ENCODE measurements at places on chromosomes 11 and 22. TPM values are rescaled to one million over a fixed set of nuclear protein-coding genes. Genes with fewer than 3 reads are reported as not detected.
A peak's percentile ranks its signal among the peaks of the same experiment; 100 is the strongest.

DNA sequence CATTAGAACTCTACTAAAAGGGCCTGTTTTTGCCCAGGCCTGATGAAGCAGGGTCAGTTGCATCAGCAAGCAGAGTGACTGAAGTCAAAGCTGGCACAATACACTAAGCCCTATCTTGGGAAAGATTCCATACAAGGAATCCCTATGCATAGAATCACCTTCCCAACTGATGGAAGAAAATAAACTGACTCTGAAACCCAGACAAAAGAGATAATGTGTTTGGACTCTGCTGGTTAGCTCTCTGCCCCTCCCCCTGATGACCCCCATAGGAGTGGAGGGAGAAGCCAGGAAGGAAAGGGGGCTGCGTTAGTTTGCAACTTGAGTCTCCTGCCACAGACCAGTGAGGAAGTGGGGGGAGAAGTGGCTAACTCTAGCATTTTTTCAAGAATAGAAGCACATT is 32.9 kb downstream of the GALNT18 start:
- no peak overlapping the region for H3K4me3 ChIP-seq
- peak overlapping the region; percentile 31 for H3K27ac ChIP-seq
- H3K4me1 ChIP-seq: no peaks in the 10 kb centered on the region
- H3K36me3 ChIP-seq: no peaks in the 10 kb centered on the region
- H3K27me3 ChIP-seq: no peaks in the 10 kb centered on the region

Gene PHETA2
- 12.7 TPM for total RNA-seq

GRCh38 chr11:61950035-61950547 is at the start of gene BEST1:
BEST1 (plus strand) TSS chr11:61950351; CDS start chr11:61951807, 1,456 bp downstream.
- H3K4me1 ChIP-seq: no peaks in the 10 kb centered on the region
- no peaks in the 10 kb centered on the region for H3K36me3 ChIP-seq
- H3K4me3 ChIP-seq: no peak within 1 kb of the TSS
- no peak for DNase-seq
- no peaks in the 10 kb centered on the region for H3K27me3 ChIP-seq
- peak within 1 kb of the TSS; percentile 43 for H3K27ac ChIP-seq

DNA sequence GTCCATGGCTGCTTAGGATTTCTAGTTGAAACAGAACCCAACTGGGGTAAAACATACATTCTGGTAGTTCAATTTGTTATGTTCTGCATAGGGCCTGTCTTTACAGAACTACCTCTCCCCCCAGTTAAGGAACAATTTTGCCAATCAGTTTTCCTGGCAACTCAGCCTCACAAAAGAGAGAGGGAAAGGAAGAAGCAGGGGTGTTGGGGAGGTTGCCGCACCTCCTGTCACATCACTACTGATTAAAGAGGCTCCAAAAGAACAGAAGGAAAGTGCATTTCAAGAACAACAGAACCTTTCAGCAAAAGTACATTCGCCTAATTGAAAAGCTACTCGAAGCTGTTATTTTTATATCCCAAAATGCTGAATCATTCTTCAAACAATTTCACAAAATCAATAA is 217.6 kb downstream of the CADM1 start:
- H3K27me3 ChIP-seq: no peaks in the 10 kb centered on the region
- no peak for DNase-seq

Gene UBE2L3
- 62.2 TPM for total RNA-seq

GRCh38 chr11:26715133-26715532 is 6.7 kb downstream of the SLC5A12 start:
- DNase-seq: no peak
- no peak overlapping the region for H3K4me3 ChIP-seq
- H3K27ac ChIP-seq: peak overlapping the region; percentile 45
- H3K27me3 ChIP-seq: no peaks in the 10 kb centered on the region

Gene TEX54
- total RNA-seq: not detected

DNA sequence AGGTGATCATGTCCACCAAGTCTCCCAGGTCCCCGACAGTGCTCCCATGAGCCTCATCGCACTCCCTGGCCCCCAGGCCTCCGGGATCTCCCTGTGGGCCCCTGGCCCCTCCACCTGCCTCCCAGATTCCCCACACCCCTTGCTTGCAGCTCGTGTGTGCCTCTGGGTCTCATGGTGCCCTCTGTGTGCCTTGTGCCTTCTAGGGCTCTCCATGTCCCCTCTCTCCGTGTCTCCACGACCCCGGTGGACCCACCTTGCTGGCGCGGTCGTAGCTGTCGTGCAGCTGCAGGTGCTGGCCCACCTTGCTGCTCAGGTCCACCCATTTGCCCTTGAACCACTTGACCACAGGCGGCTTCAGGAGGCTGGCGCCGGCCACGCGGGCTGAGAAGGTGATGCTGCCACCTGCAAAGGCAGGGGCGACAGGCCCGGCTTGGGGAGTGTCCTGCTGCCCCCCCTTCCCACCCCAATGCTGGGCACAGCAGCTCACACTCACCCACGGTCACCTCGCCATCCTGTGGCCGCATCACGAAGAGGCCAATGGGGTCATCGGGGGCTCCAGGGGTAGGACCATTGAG is 2.9 kb downstream of the MYBPC3 start:
- DNase-seq: no peak
- peaks cover 67% of the 10 kb centered on the region for H3K36me3 ChIP-seq
- peak overlapping the region; percentile 61 for H3K4me3 ChIP-seq
- no peaks in the 10 kb centered on the region for H3K27me3 ChIP-seq
- H3K4me1 ChIP-seq: peaks cover 20% of the 10 kb centered on the region
- peak overlapping the region; percentile 88 for H3K27ac ChIP-seq

GRCh38 chr11:131579932-131580387 is 209.5 kb downstream of the NTM start:
- H3K4me3 ChIP-seq: no peak overlapping the region
- no peaks in the 10 kb centered on the region for H3K4me1 ChIP-seq
- no peak overlapping the region for H3K27ac ChIP-seq
- H3K27me3 ChIP-seq: no peaks in the 10 kb centered on the region
- DNase-seq: no peak

Gene FXYD6
- total RNA-seq: 28.6 TPM

DNA sequence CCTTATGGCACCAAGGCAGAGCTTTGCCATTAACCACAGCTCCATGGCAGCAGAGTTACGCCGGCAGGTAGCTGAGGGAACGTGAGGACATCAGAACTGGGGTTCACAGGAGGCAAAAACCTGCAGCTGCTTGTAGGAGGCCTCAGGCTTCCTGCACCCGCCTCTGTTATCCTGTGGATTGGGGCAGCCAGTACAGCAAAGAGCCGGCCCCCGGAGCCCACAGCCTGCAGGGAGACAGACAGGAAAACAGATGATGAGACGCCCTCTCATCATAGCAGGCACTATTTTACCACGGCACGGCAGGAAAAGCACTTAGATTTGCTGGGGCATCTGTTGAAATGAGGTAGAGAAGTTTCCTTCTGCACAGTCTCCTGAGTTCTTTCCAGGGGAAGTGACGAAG is 870.3 kb downstream of the TBC1D22A start:
- no peaks in the 10 kb centered on the region for H3K4me1 ChIP-seq
- H3K27ac ChIP-seq: no peak overlapping the region
- no peaks in the 10 kb centered on the region for H3K36me3 ChIP-seq
- peak; percentile 43 for DNase-seq

GRCh38 chr11:19279451-19279850 is 38.7 kb upstream of the E2F8 start:
- no peaks in the 10 kb centered on the region for H3K36me3 ChIP-seq
- H3K4me1 ChIP-seq: no peaks in the 10 kb centered on the region
- no peak for DNase-seq
- no peak overlapping the region for H3K27ac ChIP-seq

- H3K27ac ChIP-seq: peak overlapping the region; percentile 33
- peak overlapping the region; percentile 25 for H3K4me3 ChIP-seq
- H3K36me3 ChIP-seq: no peaks in the 10 kb centered on the region
- H3K27me3 ChIP-seq: no peaks in the 10 kb centered on the region
- no peaks in the 10 kb centered on the region for H3K4me1 ChIP-seq
- peak; percentile 70 for DNase-seq
Observed at GRCh38 chr22:37284805-37285355, 2.6 kb downstream of the CYTH4 start.

Gene TRIM51
- not detected for total RNA-seq

DNA sequence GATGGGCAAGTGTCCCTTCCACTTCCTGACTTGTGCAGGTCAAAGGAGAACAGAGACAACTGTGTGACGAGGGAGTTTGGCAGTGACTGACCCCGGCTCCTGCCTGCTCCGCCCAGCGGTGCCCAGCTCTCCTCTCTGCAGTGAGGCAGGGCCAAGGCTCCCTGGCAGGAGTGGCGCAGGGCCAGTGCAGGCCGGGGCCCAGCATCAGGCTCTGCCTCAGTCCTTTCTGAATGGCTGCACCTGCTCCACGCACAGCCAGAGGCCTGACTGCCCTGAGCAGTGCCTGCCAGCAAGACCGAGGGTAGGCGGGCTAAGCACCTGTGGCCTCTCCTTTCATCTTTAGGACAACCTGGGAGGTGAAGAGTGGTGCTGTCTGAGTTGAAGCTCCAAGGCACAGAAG is 54.2 kb downstream of the WT1 start:
- H3K36me3 ChIP-seq: no peaks in the 10 kb centered on the region
- no peak overlapping the region for H3K4me3 ChIP-seq
- DNase-seq: no peak
- H3K4me1 ChIP-seq: no peaks in the 10 kb centered on the region
- no peak overlapping the region for H3K27ac ChIP-seq

Gene METTL15
- 9.5 TPM for total RNA-seq

Gene TPBGL
- total RNA-seq: 0.12 TPM

- no peaks in the 10 kb centered on the region for H3K27me3 ChIP-seq
- H3K4me1 ChIP-seq: peaks cover 30% of the 10 kb centered on the region
- no peak overlapping the region for H3K4me3 ChIP-seq
- H3K27ac ChIP-seq: peak overlapping the region; percentile 66
- no peaks in the 10 kb centered on the region for H3K36me3 ChIP-seq
- DNase-seq: peak; percentile 97
Observed at GRCh38 chr22:27718186-27719035, 83.1 kb downstream of the MN1 start.

GRCh38 chr22:38569181-38569971 is 607 bp downstream of the DMC1 start:
- H3K27me3 ChIP-seq: no peaks in the 10 kb centered on the region
- peak overlapping the region; percentile 91 for H3K27ac ChIP-seq
- peaks cover 10% of the 10 kb centered on the region for H3K4me1 ChIP-seq
- DNase-seq: no peak

- H3K4me3 ChIP-seq: peak overlapping the region; percentile 53
- peak overlapping the region; percentile 50 for H3K27ac ChIP-seq
- no peak for DNase-seq
Observed at GRCh38 chr11:47714554-47715081, 551 bp downstream of the AGBL2 start.

DNA sequence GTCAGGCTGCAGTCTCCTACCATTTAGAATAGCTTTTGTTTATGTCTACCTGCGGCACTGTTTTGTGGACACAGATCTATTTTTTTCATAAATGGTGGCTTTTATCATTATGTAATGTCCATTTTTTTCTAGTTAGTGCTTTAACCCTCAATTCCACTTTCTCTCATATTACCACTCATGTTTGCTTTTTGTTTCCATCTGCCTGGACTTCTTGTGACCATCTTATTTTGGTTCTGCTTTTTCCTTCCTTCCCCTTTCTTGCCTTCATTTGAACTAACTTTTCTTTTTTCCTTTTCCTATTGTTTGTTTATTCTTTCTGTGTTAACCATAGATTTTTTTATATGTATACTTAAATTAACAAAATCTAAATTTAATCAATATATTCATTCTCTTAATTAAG is 98.5 kb upstream of the SLC22A12 start:
- H3K27ac ChIP-seq: no peak overlapping the region
- H3K4me1 ChIP-seq: no peaks in the 10 kb centered on the region
- H3K4me3 ChIP-seq: no peak overlapping the region
- H3K36me3 ChIP-seq: no peaks in the 10 kb centered on the region
- DNase-seq: no peak

- no peak overlapping the region for H3K4me3 ChIP-seq
- DNase-seq: no peak
- peaks cover 12% of the 10 kb centered on the region for H3K36me3 ChIP-seq
- H3K27me3 ChIP-seq: no peaks in the 10 kb centered on the region
- no peaks in the 10 kb centered on the region for H3K4me1 ChIP-seq
- H3K27ac ChIP-seq: no peak overlapping the region
Observed at GRCh38 chr22:45846952-45847351, 130.0 kb downstream of the WNT7B start.

GRCh38 chr22:36776722-36777121 is 803 bp upstream of the IFT27 start:
- no peaks in the 10 kb centered on the region for H3K27me3 ChIP-seq
- no peak overlapping the region for H3K27ac ChIP-seq

Gene BCO2
- 44.7 TPM for total RNA-seq

Gene PAX6
- total RNA-seq: not detected

DNA sequence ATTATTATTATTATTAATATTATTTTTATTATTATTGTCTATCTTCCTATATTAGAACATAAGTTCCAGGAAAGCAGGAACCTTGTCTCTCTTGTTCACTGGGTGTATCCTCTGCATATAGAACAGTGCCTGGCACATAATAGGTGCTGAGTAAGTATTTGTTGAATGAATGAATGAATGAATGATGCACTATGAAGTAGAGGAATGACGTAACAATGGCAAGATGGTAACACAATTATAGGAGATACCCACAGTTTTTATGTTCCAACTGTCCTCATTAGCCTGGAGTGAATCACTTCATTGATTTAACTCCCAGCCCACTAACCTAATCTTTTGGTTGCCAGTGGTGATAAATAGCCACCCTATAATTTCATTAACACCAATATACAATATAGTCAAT is 2.1 kb downstream of the KDM4D start:
- no peak for DNase-seq
- no peak overlapping the region for H3K27ac ChIP-seq
- H3K36me3 ChIP-seq: peaks cover 12% of the 10 kb centered on the region
- H3K4me1 ChIP-seq: peaks cover 12% of the 10 kb centered on the region
- no peaks in the 10 kb centered on the region for H3K27me3 ChIP-seq

GRCh38 chr22:23243006-23243573 is 62.8 kb downstream of the BCR start:
- H3K36me3 ChIP-seq: no peaks in the 10 kb centered on the region
- no peak for DNase-seq
- no peak overlapping the region for H3K27ac ChIP-seq

Gene UPK2
- total RNA-seq: not detected

GRCh38 chr22:17120281-17120680 is 879 bp downstream of the TMEM121B start:
- no peaks in the 10 kb centered on the region for H3K36me3 ChIP-seq
- no peaks in the 10 kb centered on the region for H3K27me3 ChIP-seq
- DNase-seq: no peak
- H3K4me1 ChIP-seq: peaks cover 26% of the 10 kb centered on the region
- H3K4me3 ChIP-seq: peak overlapping the region; percentile 67

GRCh38 chr22:20479612-20480196 is 15.9 kb downstream of the KLHL22 start:
- H3K4me3 ChIP-seq: no peak overlapping the region
- peaks cover 8% of the 10 kb centered on the region for H3K4me1 ChIP-seq
- DNase-seq: no peak
- no peaks in the 10 kb centered on the region for H3K36me3 ChIP-seq
- H3K27ac ChIP-seq: no peak overlapping the region
- H3K27me3 ChIP-seq: no peaks in the 10 kb centered on the region

GRCh38 chr22:31436132-31436531 is 36.7 kb downstream of the DRG1 start:
- no peaks in the 10 kb centered on the region for H3K4me1 ChIP-seq
- no peak for DNase-seq
- H3K36me3 ChIP-seq: peaks cover 96% of the 10 kb centered on the region
- no peak overlapping the region for H3K4me3 ChIP-seq
- no peaks in the 10 kb centered on the region for H3K27me3 ChIP-seq

GRCh38 chr22:38222797-38223119 is 21.0 kb downstream of the MAFF start:
- H3K4me1 ChIP-seq: peaks cover 42% of the 10 kb centered on the region
- peak overlapping the region; percentile 19 for H3K27ac ChIP-seq

- no peak for DNase-seq
- H3K27ac ChIP-seq: peak overlapping the region; percentile 65
- H3K36me3 ChIP-seq: no peaks in the 10 kb centered on the region
- H3K4me3 ChIP-seq: no peak overlapping the region
Observed at GRCh38 chr11:58058276-58059006, 27.7 kb downstream of the OR6Q1 start.

Gene SCGB1A1
- total RNA-seq: not detected

Gene LRRC74B
- not detected for total RNA-seq

Data from right atrium auricular region (tissue), 2 donors.